SIG-M5 (cell line): ENCODE measurements at places on chromosomes 3 and 15.

DNA sequence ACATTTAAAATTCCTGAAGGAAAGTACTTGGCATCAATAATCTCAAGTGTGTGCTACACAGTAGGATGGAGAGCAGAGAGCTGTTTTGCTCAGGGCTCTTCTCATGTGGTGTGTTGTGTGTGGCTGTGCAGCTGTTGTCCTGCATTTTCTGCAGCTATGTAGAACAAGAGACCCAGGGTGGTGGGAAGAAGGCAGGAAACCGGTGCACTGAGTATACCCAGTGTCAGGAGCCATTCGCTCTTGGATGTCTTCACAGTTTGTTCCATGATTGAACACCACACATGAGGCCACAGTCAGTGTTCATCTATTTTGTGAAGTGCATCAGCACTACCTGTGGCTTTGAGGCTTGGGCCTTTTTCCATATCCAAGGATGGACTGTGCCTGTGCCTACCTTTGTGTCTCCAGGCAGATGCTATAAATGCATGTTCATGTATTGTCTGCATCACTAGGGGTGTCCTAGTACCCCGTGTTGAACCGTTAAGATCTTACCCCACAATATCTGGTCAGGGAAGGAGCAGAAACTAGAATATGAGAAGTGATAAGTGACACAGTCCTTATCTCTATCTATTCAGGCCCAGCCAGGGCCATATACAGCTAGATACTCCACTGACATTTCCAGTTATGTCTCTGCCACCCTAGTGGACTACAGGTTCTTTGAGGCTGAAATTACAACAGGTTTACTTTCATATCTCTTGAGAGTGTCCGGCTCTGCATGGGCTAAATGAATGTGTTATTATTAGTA, 194.3 kb downstream of the NR2F2 start:
- no peak for DNase-seq

DNA sequence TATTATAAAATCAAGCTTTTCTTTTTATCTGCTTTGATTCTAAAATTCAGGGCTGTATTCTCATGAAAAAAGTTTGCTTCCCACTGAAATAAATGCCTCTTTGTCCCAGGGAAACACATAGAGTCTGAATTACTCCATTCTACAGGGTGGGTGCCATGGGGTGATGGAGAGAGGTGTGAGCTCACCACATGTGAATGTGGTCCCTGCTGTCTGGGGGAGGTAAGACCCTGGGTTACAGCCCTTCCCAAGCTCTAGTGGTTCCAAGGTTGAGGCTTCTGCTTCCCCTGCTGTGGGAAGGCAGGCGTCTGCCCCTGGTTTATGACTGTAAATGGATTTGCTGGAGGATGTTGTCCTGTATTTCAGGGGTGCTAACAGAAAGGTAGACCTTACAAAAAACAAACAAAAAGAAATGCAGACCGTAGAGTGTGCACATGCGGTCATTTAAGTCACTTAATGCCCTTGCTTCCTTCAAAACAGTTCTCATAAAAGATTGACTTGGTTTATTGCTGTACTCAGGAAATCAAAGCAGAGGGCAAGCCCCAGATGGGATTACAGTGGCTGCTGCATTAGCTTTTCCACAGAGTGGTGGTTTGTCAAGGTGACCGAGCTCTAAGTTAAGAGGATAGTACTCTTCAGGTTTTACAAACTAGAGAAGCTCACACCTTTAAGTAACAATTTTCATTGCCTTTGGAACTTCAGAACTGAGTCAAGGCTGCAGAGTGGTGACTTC, 49.2 kb downstream of the CTDSPL start:
- DNase-seq, result no peak

- no peak for DNase-seq
Measured at GRCh38 chr3:12591997-12592715, 35.3 kb downstream of the MKRN2 start.

DNA sequence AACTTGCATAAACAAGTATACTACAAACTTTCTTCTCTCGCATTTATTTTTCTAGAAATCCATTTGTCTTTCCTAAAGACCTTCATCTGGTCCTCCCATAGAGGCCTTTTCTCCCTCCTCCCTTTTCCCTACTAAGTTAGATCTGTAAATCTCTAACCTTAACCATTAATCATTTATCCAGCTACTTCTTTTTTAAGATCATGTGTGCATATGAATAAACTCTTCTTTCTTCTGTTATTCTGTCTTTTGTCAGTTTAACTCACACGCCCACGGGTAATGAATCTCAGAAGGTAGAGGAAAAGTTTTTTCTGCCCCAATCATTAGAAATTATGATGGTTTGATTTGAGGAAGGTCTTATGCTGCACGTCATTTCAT, 48.7 kb upstream of the FHIT start:
- no peak for DNase-seq

GRCh38 chr15:45187894-45188830, at the start of gene SHF:
Gene SHF (minus strand): TSS chr15:45187966. CDS start chr15:45187951, 15 bp downstream.
- DNase-seq, result no peak

DNA sequence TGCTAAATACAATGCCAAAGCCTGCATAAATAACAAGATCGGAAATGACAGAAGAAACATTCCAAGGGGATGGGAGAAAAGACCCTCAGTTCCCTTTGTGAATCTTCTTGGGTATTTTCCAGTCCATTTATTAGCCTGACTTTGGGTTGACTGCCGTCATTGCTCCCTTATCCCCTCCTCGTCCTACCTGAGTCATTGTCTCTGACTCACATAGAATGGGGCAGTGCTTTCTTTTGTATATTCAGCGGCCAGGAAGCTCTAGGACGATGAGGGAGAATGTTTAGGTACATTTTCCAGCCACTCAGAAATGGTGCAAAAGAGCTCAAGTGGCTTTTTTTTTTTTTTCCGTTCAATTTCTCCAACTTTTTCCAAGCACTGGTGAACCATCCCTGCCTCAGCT, 71.6 kb downstream of the KAT2B start:
- DNase-seq, result no peak
